COR-L47 (cell line): ENCODE measurements at places on chromosomes 13 and 19.

GRCh38 chr19:47713046-47714021 lies at the start of gene EHD2:
Gene EHD2, plus strand, starts transcription at chr19:47713422. Its CDS starts 3,191 bp downstream, at chr19:47716613.
- no peak for DNase-seq

DNA sequence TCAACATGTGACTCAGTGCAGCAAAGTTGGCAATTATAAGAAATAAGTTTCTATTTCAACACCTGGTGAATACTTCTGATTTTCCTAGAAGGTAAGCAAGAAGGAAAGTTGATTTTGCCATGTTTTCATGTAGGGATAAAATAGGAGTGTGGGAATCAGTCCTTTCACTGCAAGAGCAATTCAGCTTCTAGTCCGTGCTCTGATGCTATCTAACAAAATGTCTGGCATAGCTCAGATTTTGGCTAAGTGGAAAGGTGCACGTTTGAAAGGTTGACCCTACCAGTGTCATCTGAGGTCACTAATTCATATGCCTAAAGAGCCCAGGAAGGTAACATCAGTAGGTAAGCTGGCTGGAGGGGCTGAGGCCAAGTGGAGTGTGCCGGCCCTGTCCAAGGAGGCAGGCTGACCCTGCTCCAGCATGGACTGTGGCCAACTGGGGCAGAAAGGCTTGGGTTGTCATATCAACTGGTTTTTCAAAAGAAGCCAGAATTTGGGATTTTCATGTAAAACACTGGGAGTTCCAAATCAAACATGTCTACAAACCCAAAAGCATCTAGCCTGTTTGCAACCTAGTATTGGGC lies 38.9 kb upstream of the MEDAG start:
- DNase-seq, result no peak

- no peak for DNase-seq
Measured at GRCh38 chr19:12750851-12751250, 740 bp upstream of the BEST2 start.

- no peak for DNase-seq
Measured at GRCh38 chr19:10317857-10318462, 2.1 kb upstream of the FDX2 start.

GRCh38 chr13:50422181-50423148 lies 407.2 kb downstream of the KCNRG start:
- DNase-seq, result no peak

- DNase-seq, result no peak
Measured at GRCh38 chr13:99118179-99118578, 82.5 kb upstream of the UBAC2 start.

DNA sequence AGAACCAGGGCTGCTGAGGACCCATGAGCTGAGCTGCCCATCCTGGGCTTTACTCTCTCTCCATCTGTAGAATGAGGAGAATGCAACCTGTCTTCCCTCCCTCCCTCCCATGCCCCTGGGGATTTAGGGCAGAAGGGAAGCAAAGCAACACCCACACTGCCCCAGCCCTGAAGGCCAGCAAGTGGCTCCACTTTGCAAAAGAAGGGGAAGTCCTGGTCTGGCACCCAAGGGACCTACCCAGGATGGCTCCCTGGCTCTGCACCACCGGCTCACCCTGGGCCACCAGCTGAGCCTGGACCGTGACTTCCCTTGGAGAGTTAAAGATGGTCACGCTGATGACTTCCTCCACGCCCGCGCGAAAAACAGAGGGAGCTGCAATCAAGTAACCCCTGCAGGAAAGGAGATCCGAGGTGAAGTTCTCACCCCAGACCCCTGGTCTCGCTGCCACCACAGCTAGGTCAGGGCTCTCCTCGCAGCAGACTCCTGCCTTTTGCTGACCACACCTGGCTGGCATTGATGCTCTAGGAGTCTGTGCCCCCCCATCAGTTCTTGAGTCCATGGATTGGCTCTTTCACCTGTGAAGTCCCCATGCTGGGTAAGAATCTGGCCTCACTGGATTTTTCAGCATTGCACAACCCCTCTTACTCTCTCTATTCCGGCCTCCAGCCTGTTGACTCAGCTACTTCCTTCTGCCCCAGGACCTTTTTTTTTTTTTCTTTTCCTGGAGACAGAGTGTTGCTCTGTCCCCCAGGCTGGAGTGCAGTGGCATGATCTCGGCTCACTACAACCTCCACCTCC lies 4.6 kb downstream of the CPAMD8 start:
- no peak for DNase-seq

- no peak for DNase-seq
Measured at GRCh38 chr13:78035500-78035899, 116.9 kb upstream of the EDNRB start.

DNA sequence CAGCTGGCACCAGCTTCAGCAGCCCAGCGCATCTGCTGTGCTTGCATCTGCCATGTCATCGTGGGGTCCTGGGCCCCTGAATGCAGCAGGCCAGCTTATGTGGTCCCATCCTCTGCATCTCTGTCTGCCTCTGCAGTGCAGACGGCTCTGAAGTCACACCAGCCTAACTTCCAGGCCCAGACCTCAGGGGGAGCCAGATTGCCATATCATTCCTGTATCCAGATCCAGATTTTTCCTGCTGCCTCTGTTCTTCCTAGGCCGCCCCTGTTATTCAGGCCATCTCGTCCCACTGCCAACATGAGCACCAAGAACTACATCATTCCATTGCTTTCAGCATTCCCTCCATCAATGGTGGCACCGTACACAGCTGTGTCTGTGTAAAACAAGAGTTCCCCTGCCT lies 571.6 kb downstream of the UQCRFS1 start:
- DNase-seq, result no peak
